Left renal pelvis (tissue), 4 donors: ENCODE measurements at places on chromosomes 12 and 14. TPM values are rescaled to one million over a fixed set of nuclear protein-coding genes. Genes with fewer than 3 reads are reported as not detected.

The KLRC4 gene
- not detected for polyA plus RNA-seq

The TGM1 gene
- polyA plus RNA-seq: 3.0 TPM

The TMTC2 gene
- 105 TPM for polyA plus RNA-seq

GRCh38 chr14:94110552-94111181 lies at the start of gene IFI27:
IFI27 (plus strand) TSS chr14:94110736.
- DNase-seq: no peak

DNA sequence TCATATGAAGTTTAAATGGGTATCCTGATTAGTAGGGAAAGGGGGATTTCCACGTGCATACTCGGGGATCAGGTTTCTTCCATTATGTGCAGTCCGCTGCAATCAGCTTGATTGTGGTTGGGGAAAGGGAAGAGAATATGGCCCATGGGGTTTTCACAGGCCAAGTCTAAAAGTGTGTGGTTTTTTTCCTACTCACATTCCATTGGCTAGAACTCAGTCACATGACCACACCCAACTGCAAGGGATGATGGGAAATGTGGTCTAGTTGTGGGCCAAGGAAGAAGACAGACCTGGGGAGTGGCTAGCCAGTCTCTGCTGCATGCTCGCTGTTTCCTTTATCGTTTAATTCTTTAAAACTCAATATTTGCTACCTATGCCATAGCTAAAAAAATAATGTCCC lies 105.1 kb downstream of the PRIMA1 start:
- DNase-seq: no peak
